Mucosa of gallbladder (tissue), 1 donor: ENCODE measurements at places on chromosomes 12 and 14. TPM values are rescaled to one million over a fixed set of nuclear protein-coding genes. Genes with fewer than 3 reads are reported as not detected.

The TAS2R14 gene
- total RNA-seq = 1.4 TPM

The REM2 gene
- total RNA-seq = 1.4 TPM

GRCh38 chr12:2267703-2268470, 215.1 kb downstream of the CACNA1C start:
- no peak for DNase-seq

DNA sequence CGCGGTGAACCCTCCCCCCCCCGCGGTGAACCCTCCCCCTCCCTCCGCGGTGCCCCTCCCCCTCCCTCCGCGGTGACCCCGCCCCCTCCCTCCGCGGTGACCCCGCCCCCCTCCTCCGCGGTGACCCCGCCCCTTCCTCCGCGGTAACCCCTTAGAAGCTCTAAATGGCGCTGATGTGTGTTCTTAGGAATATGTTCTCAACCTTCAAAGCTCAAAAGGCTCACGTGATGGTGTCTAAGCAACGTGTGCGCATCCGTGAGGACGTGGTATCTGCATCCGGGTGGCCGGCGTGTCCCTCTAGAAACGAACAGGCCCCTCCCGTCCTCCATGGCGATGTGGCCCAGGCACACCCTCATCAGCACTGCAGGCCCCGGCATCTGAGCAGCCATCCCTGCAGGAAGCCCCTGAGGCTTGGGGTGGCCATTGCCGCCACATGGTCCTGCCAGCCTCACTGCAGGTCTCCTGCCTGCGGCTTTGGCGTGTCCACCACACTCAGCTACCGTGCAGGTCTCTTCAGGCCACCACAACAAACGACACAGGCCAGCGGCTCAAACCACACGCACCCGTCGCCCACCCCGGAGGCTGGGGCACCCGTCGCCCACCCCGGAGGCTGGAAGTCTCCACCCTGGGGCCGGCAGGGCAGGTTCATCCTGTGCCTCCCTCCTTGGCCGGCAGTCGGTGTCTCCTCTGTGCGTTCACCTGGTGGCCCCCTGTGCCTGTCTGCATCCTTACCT, 14.5 kb upstream of the FBRSL1 start:
- DNase-seq = no peak

DNA sequence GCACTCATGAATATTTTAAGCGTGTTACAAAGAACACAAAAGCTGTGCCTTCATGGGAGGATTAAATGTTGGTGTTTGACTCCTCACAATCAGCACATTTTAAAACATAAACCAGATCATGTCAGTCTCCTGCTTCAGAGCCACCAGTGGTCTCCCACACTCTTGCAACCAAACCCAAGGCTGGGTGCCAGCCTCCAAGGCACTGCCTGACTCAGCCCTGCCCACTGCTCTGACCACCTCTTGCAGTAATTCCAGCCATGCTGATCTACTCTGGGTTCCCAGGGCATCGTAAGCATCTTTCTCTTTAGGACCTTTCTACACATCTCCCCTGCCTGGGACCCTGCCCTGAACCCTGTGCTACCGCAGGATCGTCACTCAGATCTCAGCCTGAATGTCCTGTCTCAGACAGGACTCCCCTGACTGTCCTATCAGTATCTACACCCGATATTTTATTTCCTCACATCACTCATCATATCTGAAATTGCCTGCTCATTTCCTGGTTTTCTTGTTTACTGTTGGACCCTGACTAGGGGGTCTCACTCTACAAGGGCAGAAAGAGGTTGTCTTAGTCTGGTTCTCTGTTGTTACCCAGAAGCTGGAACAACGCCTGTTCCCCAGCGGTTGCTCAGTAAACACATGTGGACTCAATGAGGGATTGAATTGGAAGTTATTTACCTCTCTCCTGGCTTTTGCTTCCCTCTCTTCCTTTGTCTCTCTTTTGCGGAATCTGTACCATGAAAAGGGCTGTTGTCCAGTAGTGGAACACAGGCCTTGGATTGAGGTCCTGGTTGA, 449.8 kb downstream of the RAD51B start:
- DNase-seq = no peak

DNA sequence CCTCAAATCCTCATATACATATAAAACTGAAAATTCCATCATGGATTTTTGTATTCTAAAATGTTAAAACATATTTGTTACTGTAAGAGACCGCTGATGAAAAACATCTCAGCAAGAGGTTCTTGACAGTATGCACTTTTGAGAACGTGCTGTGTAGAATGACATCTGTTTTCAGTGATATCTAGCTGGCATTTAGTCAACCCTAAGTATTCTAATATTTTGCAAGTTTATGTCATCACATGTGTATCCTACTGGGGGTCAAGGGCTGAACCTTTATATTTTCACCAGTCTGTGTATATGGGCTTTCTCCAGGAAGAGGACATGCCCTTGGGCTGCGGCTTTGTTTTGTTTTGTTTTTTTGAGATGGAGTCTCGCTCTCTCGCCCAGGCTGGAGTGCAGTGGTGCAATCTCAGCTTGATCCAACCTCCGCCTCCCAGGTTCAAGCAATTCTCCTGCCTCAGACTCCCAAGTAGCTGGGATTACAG, 22.0 kb upstream of the YARS2 start:
- no peak for DNase-seq

The FAM161B gene
- total RNA-seq = 7.0 TPM
